ENCODE measurements at places on chromosomes 4 and X. TPM values are rescaled to one million over a fixed set of nuclear protein-coding genes. Genes with fewer than 3 reads are reported as not detected.

MAD2L1 gene
- total RNA-seq: 93.0 TPM

DNA sequence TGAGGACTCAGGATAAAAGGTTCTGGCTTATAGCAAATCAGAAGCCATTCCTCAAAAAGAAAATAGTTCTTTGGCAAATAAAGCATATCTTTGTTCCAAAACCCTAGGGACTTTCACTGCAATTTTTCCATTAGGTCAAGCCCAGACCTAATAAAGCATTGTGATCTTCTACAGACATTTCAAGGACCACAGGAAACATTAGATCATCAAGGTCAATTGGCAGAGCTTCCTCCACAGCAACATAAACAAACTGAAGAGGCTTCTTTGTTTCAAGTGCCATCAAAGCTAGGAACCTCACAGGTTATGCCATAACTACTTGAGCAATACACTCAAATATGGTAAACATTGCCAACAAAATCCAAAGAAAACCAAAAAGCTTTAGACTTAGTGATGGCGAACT lies 144.9 kb downstream of the ANXA5 start:
- no peak for DNase-seq

GRCh38 chr4:1405636-1406393 lies 427 bp downstream of the NKX1-1 start:
- no peak for DNase-seq

DNA sequence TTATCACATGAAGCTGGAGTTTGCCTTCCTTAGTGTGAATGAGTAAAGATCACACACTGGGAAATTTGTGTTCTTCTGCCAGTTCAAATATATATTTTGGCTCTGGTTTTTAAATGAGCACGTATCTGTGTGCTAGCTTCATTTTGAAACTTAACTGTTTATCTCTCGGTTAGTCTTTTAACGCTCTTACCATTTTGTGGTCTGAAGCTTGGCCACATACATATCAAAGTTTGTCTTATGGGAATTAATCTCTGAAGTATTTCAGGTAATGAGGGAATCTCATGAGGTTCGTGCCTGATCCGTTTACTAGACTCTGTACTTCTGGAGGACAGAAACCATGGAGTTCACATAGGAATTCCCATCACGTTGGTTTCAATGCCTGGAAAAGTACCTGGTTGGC lies 13.8 kb downstream of the ATP10D start:
- DNase-seq: no peak

DNA sequence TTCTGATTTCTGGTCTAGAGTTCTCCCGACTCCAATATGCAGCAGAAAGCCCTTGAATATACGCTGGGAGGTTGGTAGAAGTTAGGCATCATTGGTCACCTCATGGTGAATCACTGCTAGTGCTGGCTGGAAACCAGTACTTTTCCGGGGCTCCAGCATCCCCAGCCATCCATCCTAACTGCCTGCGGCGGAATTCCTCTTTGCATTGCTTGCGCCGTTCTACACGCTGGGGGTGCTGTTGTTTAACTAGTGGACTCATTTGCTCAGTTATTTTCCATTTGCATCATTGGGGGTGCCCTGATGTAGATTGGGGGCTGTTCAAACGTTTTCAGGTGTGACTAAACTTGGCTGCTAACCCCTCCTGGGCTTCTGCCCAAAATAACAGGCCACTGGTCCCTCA lies 23.3 kb upstream of the GPR50 start:
- peak; percentile 46 for DNase-seq
